ENCODE measurements at places on chromosomes 16 and 17.

DNA sequence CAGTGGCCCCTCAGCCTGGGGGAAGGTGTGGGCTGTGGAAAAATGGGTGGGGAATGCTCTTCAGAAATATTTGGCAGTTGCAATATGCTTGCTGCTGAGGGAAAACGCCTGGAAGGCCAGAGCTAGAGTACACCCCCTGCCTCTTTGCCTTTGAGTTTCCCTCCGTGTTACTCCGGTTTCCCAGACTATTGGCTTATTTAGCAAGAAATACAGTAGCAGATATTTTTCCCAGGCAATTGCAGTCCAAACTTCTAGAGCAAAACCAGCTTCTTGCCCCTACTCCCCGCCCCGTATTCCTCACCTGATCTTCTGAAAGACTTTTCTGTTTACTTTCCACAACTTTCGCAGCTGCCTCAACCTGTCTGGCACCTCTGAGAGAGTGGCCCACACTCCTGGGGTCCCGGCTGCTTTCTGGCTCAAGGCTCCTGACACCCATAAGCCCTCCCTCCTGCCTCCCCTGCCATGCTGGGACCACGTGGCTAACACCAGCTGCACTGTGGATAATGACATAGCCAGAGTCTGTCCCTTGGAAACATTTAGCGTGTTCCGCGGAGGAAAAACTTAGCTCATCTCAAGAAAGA lies 45.8 kb upstream of the HELZ start:
- DNase-seq = no peak

DNA sequence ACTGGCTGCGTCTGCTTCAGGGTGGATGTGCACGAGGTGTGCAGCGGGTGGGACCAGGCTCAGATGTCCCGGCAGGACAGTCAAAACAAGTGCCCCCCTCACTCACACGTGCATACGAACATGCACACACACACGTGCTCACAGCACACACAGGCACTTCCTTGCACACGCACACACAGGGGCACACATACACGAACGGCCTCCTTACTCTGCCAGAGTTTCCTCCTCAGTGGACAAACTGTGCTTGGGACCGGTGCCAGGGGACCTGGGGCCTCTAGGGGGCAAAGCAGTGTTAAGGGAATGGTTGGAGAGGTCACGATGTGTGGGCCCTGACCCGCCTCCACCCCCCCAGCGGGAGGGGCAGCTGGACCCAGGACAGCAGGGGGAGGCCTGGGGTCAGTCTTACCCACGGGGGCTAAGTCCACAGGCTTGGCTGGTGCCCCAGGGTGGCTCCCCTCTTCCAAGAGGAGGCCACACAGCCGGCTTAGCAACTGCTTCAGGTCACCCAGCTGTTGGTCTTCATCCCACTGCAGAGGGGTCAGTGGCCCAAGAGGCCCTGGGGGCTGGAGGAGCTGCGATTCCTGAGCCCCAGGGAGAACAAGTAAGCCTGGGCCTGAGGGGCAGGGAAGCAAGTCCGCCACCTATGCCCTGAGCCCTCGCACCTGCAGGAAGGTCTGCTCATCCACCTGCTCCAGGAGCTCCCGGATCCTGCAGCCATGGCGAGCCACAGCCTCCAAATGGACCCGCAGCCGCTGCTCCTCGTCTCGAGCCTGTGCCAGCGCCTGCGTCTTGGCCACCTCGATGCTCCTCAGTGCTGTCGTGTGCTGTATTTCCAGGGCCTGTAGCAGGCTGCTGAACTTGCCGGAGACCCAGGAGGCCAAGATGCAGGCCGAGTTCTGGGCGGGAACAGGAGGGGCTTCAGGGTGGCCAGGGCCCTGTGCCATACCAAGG lies 4.9 kb downstream of the TRIM65 start:
- DNase-seq = no peak

- peak; percentile 40 for DNase-seq
Observed at GRCh38 chr17:62626719-62627218, 701 bp upstream of the MRC2 start.

DNA sequence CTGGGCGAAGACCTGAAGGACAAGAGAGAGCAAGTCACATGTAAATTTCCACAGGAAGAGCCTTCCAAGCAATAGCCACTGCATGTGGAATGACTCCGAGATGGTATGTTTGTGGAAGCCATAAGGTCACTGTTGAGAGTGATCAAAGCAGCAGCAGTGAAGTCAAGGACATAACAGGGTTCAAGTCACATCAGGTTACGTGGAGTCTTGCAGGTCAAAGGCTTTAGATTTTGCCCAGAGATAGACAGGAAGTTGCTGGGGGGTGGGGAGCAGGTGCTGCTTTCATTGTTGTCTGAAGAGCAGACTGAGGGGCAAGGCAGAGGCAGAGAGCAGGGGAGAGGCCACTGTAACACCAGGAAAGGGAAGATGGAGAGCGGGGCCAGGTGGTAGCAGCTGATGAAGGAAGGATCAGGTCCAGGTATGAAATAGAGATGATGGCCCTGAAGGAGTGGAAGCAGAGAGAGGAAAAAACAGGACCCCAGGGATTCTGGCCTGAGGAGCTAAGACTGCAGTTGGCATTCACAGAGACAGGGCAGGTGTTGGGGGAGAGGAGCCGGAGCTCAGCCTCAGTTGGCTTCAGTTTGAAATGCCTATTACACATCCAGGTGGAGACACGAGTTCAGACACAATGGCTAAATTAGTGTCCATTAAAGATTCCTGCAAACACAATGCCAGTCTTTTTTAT lies 129.3 kb upstream of the AXIN2 start:
- DNase-seq = no peak

DNA sequence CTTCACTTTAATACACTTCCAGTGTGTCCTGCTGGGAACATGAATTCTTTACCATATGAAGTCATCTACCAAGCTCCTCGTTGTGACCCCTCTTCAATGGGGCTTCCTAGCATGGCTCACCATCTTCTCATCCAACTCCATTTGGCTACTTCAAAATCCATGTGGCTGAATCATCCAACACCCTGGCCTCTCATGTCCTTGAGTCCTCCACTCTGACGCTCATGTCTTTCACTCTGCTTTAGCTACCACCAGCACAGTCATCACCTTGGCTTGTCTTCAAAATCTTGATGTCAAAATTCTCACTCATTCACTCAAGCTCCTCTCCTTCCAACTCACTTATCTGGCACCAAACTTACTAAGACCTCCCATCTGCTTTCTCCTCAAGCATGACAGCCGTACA lies 35.8 kb downstream of the AMFR start:
- peak; percentile 95 for DNase-seq

- no peak for DNase-seq
Observed at GRCh38 chr17:31405890-31406371, 14.5 kb downstream of the RAB11FIP4 start.

GRCh38 chr16:11689031-11689840 lies 21.0 kb downstream of the SNN start:
- no peak for DNase-seq
